ENCODE measurements at places on chromosomes 3 and 15. TPM values are rescaled to one million over a fixed set of nuclear protein-coding genes. Genes with fewer than 3 reads are reported as not detected.

The CCRL2 gene
- total RNA-seq = not detected

The GOLGA8O gene
- not detected for total RNA-seq

The FGD5 gene
- total RNA-seq = 0.59 TPM

The GP5 gene
- total RNA-seq = 0.14 TPM

The BFSP2 gene
- total RNA-seq = not detected

The GHSR gene
- total RNA-seq = not detected

The RPP25 gene
- total RNA-seq = 3.6 TPM

The EFHB gene
- total RNA-seq = 0.42 TPM

The GPR149 gene
- not detected for total RNA-seq

Measured in smooth muscle cell of the umbilical artery (primary cell).